Liver (tissue), 10 donors: ENCODE measurements at places on chromosomes 4 and X. TPM values are rescaled to one million over a fixed set of nuclear protein-coding genes. Genes with fewer than 3 reads are reported as not detected.

- DNase-seq = no peak
Observed at GRCh38 chrX:30275498-30275897, 28.6 kb downstream of the MAGEB1 start.

- no peak for DNase-seq
Observed at GRCh38 chr4:53498706-53499105, 92.6 kb downstream of the LNX1 start.

- DNase-seq = no peak
Observed at GRCh38 chrX:9961750-9962149, 5.4 kb upstream of the CLDN34 start.

CLRN2 gene
- not detected for polyA plus RNA-seq

TACR3 gene
- not detected for polyA plus RNA-seq

PITX2 gene
- not detected for polyA plus RNA-seq
